ENCODE measurements at places on chromosomes 1 and 21. TPM values are rescaled to one million over a fixed set of nuclear protein-coding genes. Genes with fewer than 3 reads are reported as not detected.

The SPRR1B gene
- not detected for total RNA-seq

The OR2L3 gene
- not detected for total RNA-seq

DNA sequence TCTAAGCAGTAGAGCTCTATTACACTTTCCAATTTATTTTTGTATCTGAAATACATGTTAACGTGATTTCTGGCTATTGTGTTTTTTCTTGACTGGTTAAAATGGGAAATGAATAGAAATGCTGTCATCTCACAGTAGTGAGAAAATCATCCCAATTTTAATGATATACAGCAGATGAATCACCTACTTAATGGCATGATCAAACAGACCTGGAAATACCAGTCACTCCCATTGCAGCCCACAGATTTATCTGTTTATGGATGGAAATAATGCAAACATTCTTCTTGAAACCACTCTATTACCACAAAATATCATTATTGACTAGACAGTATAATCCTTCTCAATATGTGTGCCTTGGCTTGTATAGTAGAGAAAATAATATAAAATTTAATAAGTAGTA, 497.8 kb upstream of the ADAMTS5 start:
- H3K4me1 ChIP-seq, result no peaks in the 10 kb centered on the region
- H3K27ac ChIP-seq, result no peak overlapping the region
- H3K4me3 ChIP-seq, result no peak overlapping the region
- H3K36me3 ChIP-seq, result no peaks in the 10 kb centered on the region
- H3K27me3 ChIP-seq, result no peaks in the 10 kb centered on the region

DNA sequence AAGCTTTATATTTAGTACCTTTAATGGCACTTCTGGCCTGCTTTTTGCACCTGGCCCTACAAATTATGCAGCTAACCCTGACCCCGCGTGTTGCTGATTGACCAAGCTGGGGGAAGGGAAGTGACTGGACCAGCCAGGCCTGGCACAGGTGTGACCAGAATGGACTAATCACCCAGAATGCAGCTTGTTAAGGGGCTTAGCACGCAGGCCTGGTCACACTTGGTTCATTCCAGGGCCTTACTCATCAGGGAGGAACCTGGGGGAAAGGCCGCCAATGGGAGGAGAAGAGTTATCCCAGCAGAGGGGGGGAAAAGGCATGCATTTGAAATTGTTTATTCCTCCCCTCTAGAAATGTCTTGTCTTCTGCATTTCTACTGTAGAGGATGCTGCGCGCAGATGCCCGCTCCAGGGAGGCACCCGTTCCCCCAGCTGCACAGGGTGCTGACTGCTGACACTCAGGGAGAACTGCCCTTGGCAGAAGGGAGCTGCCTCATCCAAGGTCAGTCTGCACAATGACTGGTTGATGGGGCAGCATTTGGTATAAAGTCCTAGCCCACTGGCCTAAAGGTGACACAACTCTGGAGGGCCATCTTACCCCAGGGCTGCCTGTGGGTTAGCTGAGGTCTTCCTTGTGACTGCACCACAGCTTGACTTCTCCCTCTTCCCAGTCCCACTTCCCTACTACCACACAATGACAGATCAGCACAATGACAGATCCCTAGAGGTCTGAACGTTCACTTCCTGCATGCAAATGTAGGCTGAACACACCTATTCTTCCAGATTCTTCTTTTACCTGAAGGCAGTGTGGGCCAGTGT, 29.0 kb downstream of the DHCR24 start:
- H3K4me3 ChIP-seq, result no peak overlapping the region
- H3K27me3 ChIP-seq, result no peaks in the 10 kb centered on the region
- no peaks in the 10 kb centered on the region for H3K4me1 ChIP-seq
- H3K36me3 ChIP-seq, result peaks cover 80% of the 10 kb centered on the region
- H3K27ac ChIP-seq, result no peak overlapping the region
- no peak for DNase-seq
